Peyer's patch (tissue), 4 donors: ENCODE measurements at places on chromosomes 3 and 15.

- no peaks in the 10 kb centered on the region for H3K4me1 ChIP-seq
- no peak overlapping the region for H3K27ac ChIP-seq
- no peaks in the 10 kb centered on the region for H3K27me3 ChIP-seq
- no peak overlapping the region for H3K4me3 ChIP-seq
- DNase-seq = no peak
Measured at GRCh38 chr15:41647262-41647661, 12.9 kb upstream of the MGA start.

DNA sequence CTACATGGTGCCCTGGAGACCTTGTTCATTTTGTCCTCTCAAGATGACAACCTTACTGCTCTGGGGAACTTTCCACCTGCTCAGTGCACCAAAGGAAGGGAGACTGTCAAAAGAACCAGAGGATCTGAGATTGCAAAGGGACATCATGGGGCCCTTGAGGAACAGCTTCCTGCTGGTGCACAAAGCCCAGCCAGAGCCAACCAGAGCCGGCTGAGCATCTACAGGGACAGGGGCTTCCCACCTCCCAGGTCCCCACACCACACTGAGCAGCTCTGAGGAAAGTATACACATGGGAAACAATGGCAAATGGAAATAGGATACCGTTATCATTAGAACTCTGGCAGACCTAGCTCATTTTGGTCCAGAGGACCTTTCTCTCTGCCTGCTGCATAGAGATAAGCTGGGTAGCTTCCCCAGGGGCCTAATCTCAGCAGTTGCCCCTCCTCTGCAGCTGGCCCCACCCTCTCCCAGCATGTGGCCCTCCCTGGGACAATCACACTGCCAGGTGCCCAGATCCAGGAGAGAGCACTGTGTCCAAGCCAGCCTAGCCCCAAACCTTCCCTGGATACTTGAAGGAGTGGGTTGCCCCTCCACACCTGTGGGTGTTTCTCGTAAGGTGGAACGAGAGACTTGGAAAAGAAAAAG lies 123.4 kb upstream of the PRR20G start:
- DNase-seq = peak; percentile 8
- H3K4me3 ChIP-seq = no peak overlapping the region
- no peaks in the 10 kb centered on the region for H3K36me3 ChIP-seq
- H3K27me3 ChIP-seq = no peaks in the 10 kb centered on the region
- no peak overlapping the region for H3K27ac ChIP-seq
- no peaks in the 10 kb centered on the region for H3K4me1 ChIP-seq

- DNase-seq = peak; percentile 85
- peak overlapping the region; percentile 77 for H3K4me3 ChIP-seq
- no peaks in the 10 kb centered on the region for H3K36me3 ChIP-seq
Measured at GRCh38 chr3:179260949-179261765, 10.2 kb upstream of the KCNMB3 start.

DNA sequence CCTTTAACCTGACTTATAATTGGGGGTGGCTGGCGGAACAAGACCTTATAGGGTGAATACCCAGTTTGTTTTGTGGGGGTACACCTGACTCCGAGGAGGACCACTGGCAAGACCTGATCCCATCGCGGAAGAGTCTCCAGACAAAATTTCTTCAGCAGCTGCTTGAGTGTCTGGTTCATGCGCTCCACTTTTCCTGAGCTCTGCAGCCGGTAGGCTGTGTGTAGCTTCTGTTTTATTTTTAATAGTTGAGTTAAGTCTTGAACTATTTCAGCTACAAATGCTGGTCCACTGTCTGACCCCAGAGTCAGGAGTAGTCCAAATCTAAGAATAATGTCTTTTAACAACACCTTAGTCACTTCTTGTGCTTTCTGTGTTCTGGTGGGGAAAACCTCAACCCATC lies 21.2 kb upstream of the NOX5 start:
- no peak overlapping the region for H3K4me3 ChIP-seq
- no peak for DNase-seq
- no peak overlapping the region for H3K27ac ChIP-seq
- no peaks in the 10 kb centered on the region for H3K27me3 ChIP-seq
- no peaks in the 10 kb centered on the region for H3K4me1 ChIP-seq
- H3K36me3 ChIP-seq = no peaks in the 10 kb centered on the region

DNA sequence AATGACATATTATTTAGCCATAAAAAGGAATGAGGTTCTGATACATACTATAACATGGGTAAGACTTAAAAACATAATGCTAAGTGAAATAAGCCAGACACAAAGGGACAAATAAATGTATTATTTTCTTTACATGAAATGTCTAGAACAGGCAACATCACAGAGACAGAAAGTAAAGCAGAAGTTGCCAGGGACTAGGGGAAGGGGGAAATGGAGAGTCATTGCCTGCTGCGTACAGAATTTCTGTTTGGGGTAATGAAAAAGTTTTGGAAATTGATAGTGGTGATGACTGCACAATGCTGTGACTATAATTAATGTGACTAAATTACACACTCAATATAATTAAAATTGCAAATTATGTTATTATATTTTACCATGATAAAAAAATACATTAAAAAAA lies 99.9 kb downstream of the ANO10 start:
- no peak for DNase-seq
- no peak overlapping the region for H3K4me3 ChIP-seq
- no peaks in the 10 kb centered on the region for H3K4me1 ChIP-seq
- no peak overlapping the region for H3K27ac ChIP-seq
- no peaks in the 10 kb centered on the region for H3K27me3 ChIP-seq
- H3K36me3 ChIP-seq = peaks cover 5% of the 10 kb centered on the region

GRCh38 chr15:62465173-62465572 lies 300.1 kb upstream of the C2CD4B start:
- H3K4me3 ChIP-seq = no peak overlapping the region
- no peaks in the 10 kb centered on the region for H3K4me1 ChIP-seq
- no peak overlapping the region for H3K27ac ChIP-seq
- no peaks in the 10 kb centered on the region for H3K36me3 ChIP-seq
- DNase-seq = no peak

- H3K36me3 ChIP-seq = no peaks in the 10 kb centered on the region
- H3K27ac ChIP-seq = no peak overlapping the region
- DNase-seq = no peak
- H3K4me1 ChIP-seq = no peaks in the 10 kb centered on the region
- H3K27me3 ChIP-seq = no peaks in the 10 kb centered on the region
- no peak overlapping the region for H3K4me3 ChIP-seq
Measured at GRCh38 chr3:192449036-192449435, 278.3 kb downstream of the FGF12 start.

- H3K27ac ChIP-seq = no peak overlapping the region
- no peaks in the 10 kb centered on the region for H3K36me3 ChIP-seq
- DNase-seq = no peak
- H3K4me1 ChIP-seq = no peaks in the 10 kb centered on the region
Measured at GRCh38 chr3:183159333-183159732, 3.2 kb downstream of the LAMP3 start.

GRCh38 chr3:41700155-41700554 lies 261.7 kb downstream of the ULK4 start:
- H3K27me3 ChIP-seq = no peaks in the 10 kb centered on the region
- no peak overlapping the region for H3K27ac ChIP-seq
- no peak for DNase-seq
- no peaks in the 10 kb centered on the region for H3K4me1 ChIP-seq
- H3K36me3 ChIP-seq = no peaks in the 10 kb centered on the region

DNA sequence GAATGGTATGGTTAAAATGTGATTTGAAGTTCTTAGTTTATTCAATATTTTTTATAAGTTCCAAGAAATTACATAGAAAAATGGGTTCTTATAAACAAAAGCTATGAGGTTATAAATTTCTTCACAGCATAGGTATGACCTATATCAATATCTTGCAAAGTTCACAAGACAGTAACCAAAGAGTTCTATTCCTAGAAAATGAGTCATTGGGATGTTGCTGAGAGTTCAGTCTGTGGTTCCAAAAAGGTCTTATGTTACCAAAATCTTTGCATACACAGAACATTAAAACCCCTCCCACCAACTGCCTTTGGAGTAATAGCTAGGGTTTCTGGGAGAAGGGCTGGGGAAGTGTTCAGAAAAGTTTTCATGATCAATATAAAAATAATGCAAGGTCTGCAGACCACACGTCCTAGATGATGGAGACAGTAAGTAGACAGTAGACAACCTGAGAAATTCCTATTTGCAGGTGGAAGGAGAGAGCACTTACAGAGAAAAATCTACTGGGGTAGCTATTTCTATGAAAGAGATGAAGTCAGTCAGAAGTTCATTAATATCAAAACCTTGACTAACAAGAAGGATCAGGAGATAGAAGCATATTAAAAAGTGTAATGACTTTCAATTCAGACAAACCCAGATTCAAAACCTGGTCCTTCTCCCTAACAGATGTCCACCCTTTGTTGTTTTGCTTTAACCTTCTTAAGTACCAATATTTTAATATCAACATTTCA lies 279.3 kb downstream of the KCNH8 start:
- no peak overlapping the region for H3K27ac ChIP-seq
- no peak overlapping the region for H3K4me3 ChIP-seq
- no peaks in the 10 kb centered on the region for H3K36me3 ChIP-seq
- no peaks in the 10 kb centered on the region for H3K27me3 ChIP-seq
- H3K4me1 ChIP-seq = no peaks in the 10 kb centered on the region
